ENCODE measurements at places on chromosomes 13 and 19.

DNA sequence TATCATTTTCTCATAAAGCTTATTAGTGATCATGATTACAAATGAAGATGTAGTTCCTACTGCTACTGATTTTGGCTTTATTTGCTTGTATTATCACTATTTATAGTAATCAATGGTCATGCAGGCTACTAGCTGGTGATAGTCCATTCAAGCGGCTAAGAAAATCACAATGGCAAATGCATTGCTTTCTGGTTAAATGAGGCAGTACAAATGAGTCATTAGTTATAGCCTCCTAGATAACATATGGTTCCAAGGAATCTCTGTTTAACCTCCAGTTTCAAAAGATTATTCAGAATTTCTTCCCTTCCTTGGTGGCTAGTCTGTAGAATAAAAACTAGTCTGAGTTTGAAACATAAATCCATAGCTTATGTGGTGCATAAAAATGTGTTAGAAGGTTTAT lies 141.3 kb upstream of the HTR2A start:
- DNase-seq: no peak

GRCh38 chr19:2546128-2547032 lies 70.5 kb downstream of the GADD45B start:
- no peak for DNase-seq

- DNase-seq: no peak
Observed at GRCh38 chr13:27997904-27998522, 9.5 kb upstream of the URAD start.

- DNase-seq: no peak
Observed at GRCh38 chr19:49442354-49442753, 1.0 kb upstream of the SLC17A7 start.

Measured in stimulated activated CD8-positive, alpha-beta memory T cell treated with anti-CD3 and anti-CD28 coated beads, Interleukin-15, amount 100 ng/mL, for 1 hour (primary cell).